ENCODE measurements at places on chromosomes 6 and 20.

DNA sequence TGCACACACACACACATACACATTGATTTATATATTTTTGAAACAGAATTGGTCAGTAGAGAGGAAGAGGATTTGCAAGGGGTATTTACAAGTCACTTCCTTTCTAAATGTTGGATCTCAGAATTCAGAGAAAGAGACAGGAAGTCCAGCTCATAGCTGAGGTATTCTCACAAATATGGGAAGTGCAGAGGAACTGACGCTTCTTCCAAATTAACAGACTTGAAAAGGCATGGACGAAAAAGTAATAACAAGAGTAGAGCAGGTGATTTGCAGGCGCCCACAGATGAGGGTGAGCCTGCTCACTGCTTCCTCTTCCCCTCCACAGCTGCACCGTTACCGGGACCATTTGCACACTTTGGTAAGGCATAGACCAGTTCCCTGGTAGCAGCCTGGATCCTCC is 246.4 kb downstream of the PHACTR1 start:
- DNase-seq = peak; percentile 48

DNA sequence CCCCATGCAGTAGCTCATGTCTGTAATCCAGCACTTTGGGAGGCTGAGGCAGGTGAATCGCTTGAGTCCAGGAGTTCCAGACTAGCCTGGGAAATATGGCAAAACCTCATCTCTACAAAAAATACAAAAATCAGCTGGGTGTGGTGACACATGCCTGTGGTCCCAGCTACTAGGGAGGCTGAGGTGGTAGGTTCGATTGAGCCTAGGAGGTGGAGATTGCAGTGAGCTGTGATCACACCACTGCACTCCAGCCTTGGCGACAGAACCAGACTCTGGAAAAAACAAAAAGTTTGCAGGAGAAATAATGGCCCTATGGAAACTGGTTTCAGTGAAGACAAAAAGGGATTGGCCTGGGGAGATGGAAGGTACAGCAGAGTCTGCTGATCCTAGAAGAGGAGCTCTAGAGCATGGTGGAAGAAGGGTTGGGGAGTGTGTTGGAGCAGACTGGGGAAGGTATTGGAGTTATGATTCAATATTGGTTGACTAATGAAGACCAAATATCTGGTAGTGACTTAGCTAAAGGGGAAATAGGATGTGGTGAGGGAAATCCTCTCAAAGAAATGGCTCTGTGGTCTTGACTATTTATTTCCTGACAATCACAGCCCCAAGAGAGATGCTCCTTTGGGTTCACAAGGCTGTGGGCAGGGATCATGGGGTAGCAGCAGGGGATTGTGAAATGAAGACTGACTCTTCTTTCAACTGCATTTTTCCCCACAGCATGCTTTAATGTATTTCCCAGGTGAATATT is 281.9 kb downstream of the UTRN start:
- peak; percentile 47 for DNase-seq

DNA sequence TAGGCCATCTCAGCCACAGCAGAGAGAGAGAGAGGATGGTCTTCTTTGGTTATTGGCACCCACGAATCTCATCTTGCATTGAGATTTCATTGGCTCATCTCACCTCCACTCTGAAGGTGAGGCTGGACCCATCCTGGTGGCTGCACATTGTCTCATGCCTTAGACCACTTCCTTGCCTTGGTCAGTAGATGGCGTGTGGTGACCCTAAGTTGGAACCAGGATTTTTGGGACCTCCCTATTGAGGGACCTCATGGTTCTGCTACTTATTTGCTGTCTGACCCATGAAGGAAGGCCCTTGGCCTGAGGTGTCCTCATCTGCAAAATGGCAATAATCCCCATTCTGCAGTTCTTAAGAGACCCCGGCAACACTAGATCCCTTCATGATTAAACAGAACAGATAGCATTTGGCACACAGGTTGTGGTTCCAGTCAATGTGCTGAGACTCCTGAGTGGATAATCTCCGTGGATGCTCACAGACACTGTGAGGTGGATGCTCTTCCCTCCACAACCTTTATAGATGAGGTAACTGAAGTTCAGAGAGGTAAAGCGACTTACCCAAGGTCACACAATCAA is 21.5 kb upstream of the AAR2 start:
- peak; percentile 26 for DNase-seq

GRCh38 chr6:130020073-130020906 is 1.9 kb downstream of the L3MBTL3 start:
- no peak for DNase-seq

GRCh38 chr6:142760152-142760551 is 184.8 kb downstream of the HIVEP2 start:
- DNase-seq = peak; percentile 62

- peak; percentile 60 for DNase-seq
Observed at GRCh38 chr20:19495905-19496703, 262.0 kb upstream of the RIN2 start.

DNA sequence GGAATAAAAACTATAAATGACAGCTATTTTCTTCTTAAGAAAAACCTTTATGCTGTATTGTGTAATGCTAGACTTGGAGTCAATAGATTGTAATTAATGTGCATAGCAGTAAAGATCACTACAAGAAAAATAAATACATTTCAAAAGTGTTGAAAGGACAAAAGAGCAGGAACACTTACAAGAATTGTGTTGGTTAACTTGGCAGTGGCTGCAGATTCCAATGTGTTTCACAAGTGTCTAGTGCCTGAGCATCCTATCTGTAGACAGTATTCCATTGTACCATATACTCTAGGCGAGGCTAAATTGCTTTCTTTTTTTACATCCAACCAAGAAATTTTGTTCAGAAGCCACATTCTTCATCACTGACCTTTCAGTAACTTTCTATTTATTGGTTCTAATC is 924.1 kb downstream of the EPHA7 start:
- DNase-seq = peak; percentile 77

DNA sequence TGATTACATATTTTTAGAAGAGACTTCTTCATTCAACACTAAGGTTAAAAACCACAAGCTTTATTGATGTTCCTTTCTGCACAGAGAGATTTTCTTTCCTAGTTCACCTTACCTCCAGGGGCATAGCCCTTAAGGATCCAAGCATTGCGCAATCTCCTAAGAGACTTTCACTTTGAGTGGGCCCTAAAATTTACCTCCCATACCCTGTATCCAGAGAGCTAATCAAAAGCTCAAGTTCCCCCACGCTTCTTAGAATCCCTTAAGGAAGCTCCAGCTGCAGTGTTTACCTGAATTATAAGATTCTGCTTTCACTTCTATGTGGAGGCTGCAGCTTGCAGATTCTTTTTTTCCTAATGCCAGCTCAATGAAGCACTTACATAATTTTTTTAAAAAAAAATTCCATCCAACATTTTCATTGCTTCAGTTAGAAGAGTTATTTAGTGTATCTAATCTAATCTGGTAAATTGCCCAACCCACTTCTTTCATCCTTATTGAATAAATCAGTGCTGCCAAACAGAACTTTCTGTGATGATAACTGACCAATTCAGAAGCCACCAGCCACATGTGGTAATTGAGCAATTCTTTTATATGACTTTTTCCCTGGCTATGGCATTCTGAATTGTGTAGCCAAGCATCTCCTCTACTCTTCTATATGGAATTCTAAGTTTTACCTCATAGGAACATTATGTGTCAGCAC is 24.6 kb upstream of the SPTLC3 start:
- no peak for DNase-seq

DNA sequence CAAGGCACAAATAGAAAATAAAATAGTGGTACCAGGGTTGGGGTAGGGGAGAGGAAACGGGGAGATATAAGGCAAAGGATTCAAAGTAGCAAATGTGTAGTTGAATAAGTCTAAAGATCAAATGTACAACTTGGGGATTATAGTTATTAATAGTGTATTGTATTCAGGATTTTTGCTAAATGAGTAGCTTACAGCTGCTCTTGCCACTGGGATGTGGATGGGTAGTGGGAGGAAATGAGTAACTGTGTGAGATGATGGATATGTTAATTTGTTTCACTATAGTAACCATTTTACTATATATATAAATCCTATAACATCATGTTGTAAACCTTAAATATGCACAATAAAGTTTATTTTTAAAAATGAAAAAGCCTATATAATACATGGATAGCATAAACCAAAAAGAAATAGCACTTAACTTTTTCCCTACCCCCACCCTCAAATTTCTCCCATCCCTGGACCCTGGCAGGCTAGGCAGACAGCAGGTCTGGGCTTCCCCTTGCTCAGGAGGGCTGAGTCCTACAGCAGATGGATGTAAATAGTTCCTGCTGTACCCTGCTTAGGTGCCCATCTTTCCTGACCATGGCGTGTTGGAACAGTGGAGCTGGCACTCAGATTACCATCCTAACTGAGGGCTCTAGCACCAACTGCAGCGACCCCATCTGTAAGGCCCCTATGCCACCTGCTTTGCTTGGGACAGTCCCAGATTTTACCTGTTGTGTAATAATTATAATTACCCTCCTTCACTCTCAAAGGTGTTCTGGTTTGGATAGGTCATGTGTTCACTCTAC is 28.6 kb upstream of the PBOV1 start:
- peak; percentile 2 for DNase-seq

GRCh38 chr20:19648024-19648423 is 110.0 kb upstream of the RIN2 start:
- no peak for DNase-seq

- DNase-seq = no peak
Observed at GRCh38 chr6:161354276-161354840, 80.5 kb upstream of the AGPAT4 start.

DNA sequence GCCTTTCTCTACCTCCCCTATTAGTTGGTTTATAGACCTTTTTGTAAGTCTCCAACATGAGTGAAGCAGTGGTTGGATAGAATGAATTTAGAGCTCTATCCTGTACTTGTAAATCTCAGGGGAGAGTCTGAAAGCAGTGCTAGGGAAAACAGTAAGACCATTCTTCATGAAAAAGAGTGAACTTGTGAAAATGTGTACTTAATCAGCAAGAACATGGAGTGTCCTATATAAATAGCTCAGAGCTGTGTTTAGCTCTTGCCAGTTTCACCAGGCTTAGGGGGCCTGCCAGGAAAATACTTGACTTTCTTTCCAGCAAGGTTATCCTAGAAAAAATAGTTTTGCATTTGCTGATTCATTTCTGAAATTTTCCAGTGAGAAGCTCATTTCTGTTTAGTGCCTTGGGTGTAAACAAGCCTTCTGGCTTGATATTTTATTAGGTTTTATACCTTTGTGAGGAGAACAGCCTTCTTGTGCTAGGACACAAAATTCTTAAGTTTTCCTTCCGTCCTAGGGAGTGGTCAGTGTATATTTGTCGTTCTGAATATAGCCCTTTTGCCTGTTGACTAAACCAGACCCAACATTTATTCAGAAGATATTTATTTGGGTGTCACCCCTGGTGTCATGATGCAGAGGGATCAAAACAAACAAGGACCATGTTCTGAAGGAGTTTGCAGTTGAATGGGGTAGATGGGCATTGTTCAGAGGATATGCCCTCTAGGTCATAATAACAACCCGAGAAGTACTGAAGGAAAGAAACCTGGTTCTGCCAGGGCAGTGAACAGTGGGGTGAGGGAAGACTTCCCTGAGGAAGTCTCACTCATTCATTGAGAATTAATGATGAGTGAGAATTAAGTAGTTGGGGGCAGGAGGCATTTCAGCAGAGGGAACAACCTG is 7.6 kb downstream of the ARFGEF2 start:
- peak; percentile 64 for DNase-seq

DNA sequence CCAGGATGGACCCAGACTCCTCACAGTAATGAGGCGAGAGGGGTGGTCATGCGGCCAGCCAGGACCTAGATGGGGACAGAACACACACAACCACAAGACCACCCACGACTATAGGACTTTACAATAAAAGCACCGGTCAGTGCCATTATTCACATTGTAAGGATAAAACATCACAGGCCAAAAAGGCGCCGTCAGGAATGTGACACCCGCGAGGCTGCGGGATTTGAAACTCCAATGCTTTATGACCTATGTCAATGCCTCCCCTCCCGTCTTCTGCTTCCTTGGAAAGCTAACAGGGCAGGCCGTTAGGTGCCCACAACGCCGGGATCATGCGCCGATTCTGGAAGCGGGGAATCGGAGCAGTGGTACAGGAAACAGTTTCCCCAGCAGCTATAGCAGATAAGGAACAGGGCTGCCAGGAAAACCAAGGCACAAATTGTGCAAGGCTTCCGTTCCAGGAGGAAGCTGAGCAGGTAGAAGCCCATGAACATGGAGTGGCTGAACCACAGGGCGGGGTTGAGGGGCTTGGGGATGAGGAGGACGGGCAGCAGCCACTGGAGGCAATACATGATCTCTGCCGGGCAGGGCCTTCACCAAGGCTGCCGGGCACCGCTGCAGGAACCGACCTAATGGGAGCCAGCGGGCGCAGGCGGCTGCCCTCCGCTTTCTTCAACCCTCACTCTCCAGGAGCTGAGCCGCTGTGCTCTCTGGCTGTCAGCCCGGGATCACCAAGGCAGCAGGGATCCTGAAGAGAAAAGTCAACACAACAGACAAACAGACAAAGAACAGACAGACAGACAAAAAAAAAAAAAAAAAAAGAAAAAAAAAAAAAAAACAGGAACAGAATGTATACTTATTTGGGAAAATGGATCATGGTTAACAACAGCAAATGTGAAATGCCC is 2.2 kb upstream of the NNAT start:
- DNase-seq = no peak

GRCh38 chr6:44011350-44011920 is 115.8 kb downstream of the MRPL14 start:
- DNase-seq = no peak

GRCh38 chr6:75600768-75601167 is 912 bp upstream of the SENP6 start:
- DNase-seq = peak; percentile 14

DNA sequence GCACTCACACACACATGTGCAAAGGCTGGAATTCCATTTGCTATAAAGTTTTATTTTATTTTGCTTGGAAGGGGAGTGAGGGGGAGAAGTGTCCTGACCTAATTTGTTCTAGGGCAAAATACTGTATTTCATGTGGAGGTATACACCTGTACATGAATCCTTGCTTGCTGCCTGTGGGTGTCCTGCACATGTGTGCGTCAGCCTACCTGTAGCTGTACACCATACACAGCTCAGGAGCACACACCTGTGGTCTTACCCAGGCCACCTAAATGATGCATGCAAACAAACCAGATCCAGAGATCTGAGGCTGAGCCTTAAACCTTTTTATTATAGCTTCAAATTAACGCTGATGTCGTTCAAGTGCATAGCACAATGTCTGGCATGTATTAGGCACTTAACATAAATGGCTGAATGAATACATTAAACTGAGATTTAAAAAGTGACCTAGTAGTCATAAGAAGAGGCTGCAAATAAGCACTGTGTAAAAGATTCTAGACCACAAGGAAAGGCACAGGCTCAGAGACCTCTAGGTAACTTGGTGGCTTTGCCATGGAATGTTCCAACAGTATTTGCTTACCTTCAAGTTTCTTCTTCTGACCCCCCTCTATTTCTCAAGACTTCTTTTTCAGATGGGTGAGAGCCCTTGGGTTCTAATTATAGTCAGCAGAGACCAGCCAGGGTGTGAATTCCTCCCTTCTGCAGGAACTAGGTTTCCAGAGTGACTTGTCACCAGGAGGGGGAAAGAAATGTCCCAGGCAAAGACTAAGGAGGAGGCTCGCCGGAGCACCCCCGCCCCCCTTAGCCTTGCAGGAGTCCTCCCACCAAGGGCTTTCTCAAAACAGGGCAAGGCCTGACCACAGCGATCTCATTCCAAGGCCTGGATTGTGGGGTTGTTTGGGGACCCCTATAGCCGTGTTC is 13.4 kb downstream of the FOXC1 start:
- DNase-seq = no peak

GRCh38 chr6:133756078-133756695 is 132.7 kb upstream of the TCF21 start:
- peak; percentile 86 for DNase-seq

Data from fibroblast of skin of right quadriceps (primary cell).